GM06990 (cell line): ENCODE measurements at places on chromosomes 6 and 20.

DNA sequence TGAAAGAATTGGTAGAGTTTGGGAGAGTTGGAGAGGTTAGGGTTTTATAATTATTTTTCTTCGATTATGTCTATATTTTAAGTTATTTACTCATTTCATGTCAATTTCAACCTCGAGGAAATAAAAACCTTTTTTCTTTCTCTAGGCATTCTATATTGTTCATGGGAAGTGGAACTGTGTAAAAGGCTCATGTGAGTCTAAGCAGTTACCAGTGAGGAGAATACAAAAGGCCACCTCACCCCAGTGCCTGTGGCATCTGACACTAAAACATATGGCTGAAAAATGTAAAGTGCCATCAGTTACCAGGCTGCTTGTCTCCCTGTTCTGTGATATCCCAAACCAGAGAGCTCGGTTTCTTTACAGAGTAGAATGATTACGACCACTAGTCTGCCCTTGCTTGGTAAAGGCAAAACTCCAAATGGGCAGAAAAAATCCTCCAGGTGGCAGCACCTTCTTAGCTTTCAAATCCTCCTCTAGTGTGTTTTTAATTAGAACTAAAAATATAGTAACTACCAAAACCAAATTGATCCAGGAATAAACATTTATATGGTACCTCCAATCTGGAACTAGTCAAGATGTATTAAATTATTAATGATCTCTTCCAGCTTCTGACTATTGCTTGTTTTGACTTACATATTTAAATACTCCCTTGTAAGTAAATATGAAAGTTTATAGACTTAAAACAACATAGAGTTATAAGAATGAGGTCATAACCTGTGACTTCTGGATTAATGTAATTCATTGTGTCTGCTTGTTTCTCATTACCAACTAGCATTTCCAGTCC, 122.6 kb upstream of the MCHR2 start:
- peak; percentile 9 for DNase-seq

DNA sequence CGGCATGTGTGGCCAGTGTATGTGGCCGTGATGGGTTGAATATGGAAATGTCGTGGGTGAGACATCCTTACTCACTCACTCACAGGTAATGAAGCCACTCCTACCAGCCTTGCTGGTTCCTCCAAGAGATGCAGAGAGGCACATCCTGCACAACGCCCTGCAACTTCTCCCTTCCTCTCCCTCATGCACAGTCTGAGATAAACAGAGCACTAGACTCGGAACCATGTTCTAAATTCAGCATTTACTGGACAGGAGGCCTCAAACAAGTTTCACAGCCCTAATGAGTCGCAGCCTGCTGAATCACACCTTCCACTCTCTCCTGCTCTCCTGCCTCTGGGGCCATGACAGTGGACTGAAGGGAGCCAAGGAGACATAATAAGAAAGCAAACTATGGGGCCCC, 91.2 kb downstream of the ISM1 start:
- DNase-seq = no peak

GRCh38 chr6:134703206-134703605, 246.7 kb downstream of the ALDH8A1 start:
- DNase-seq = no peak

GRCh38 chr20:49865559-49865958, 49.8 kb downstream of the SPATA2 start:
- no peak for DNase-seq

DNA sequence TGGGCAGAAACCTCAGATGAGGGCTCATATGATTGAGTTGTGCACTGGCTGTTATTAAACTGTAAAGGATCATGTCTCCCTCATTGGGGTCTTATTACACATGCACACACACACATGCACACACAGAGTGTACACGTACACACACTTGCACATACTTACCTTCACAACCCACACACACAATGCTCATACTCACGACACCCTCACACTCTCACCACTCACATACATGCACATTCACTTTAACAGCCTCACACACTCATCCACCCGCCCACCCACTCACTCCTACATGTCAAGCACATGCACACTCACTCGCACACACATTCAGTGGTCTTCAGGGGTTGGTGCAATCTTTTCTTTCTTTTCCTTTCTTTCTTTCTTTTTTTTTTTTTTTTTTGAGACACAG, 5.4 kb downstream of the CSTL1 start:
- no peak for DNase-seq

DNA sequence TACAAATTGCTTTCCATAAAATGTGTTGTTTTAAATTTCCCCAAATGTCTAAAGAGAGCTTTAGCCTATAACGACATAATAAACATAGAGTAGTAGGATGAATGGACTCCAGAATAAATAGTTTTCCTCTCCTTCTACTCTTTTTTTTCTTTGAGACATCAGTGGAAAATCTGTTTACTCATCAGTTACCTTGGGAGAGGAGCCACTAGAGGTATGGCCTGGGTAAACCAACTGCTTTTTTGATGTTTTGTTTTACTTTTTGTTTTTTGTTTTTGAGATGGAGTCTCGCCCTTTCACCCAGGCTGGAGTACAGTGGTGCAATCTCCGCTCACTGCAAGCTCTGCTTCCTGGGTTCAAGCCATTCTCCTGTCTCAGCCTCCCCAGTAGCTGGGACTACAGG, 8.3 kb upstream of the TGM3 start:
- no peak for DNase-seq

DNA sequence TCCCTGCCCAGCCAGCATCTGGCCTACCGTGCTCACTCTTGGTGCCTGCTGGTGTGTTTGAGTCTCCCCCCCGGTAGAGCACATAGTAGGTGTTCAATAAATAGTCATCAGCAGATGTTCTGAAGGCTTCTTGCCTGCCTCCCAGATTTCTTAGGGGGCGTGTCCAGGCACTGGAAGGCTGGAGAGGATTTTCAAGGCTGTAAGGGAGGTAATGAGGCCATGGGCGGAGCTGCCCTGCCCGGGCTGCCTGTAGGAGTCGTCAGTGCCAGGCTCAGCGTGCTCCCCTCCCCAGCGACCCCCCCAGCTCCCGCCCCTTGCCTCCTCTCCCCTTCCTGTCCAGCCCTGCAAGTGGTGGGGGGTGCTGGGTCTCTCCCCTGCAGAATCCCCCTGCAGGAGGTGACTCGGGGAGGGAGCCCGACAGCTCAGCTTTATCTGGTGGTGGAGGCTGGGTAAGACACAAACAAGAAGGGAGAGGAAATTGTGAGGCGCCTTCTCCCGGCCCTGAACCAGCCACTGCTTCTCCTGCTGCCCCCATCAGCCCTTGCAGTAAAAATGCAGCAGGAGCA, 55.9 kb downstream of the BCAS4 start:
- DNase-seq = no peak

- DNase-seq = no peak
Measured at GRCh38 chr6:33739571-33739970, 7.1 kb downstream of the IP6K3 start.
